ENCODE measurements at places on chromosomes 7 and 10.

- no peak for DNase-seq
Observed at GRCh38 chr7:20958572-20958971, 171.9 kb upstream of the SP8 start.

DNA sequence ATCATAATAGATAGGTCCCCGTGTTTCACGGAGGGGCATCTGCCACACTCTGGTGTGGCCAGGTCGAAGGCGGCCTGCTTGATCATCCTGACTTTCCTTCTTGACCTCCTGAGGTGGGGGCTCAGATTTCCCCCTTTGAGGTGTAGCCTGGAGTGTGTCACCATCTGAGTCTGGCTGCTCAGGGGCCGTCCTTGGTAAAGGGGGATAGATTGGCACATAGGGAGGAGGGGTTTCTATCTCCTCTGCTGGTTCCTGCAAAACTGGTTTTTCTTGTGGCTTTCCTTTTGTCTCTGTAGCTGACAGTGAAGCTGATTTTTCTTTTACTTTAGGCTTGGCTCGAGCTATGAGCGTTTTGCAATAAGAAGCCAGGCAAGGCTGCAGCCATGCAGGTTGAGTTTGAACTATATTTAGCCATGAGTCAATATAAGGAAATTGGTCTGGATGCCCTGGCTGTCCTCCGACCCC is 7.1 kb upstream of the ZNF117 start:
- DNase-seq: no peak

DNA sequence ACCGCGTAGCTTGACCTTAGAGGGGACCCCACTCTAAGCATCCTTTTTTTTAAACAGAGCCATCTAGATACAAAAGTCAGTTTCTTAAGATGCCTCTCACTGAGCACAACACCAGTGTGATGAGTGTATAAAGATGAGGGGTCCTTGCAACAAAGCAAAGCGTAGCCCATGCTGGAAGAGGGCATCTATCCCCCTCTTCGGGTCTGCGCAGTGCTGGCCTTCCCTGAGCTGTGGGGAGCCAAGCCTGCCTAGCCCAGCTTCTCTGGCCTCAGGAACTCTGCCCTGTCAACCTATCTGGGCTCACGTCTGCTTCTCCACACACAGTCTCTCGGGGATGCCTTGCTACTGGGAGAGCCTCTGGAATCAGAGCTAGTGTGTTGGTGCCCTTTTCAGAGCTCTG is 114.0 kb downstream of the NT5C2 start:
- DNase-seq: no peak

- peak; percentile 23 for DNase-seq
Observed at GRCh38 chr10:24209432-24209771, 464 bp downstream of the KIAA1217 start.

DNA sequence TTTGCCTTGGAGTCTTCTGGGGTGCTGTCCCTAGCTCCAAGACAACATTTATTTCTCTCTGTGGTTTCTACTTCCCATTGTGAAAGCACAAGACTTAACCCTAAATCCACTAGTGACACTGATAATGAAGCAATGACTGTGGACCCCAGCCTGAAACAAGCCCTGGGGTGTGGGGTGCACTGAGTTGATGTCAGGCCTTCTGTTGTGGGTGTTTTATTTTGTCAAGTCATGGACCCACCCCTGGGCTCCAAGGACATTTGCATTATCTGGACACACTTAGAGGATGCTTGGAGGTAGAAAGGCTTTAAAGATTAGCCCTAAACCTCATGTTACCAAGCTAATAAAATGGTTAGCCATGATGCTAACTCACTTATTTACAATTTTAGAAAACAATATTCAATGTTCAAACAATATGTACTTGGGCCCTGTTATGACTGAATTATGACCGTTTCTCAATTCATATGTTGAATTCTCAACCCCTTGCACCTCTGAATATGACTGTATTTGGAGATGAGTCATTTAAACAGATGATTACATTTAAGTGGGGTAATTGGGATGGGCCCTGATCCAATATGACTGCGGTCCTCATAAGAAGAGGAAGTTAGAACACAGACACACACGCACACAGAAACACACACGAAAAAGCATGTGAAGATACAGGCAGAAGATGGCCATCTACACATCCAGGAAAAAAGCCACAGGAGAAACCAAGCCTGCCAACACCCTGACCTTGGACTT is 137.2 kb upstream of the IGFBP3 start:
- no peak for DNase-seq

GRCh38 chr10:11715815-11716494 is 26.2 kb upstream of the ECHDC3 start:
- DNase-seq: no peak

- DNase-seq: no peak
Observed at GRCh38 chr7:96418581-96418980, 96.7 kb upstream of the SLC25A13 start.

DNA sequence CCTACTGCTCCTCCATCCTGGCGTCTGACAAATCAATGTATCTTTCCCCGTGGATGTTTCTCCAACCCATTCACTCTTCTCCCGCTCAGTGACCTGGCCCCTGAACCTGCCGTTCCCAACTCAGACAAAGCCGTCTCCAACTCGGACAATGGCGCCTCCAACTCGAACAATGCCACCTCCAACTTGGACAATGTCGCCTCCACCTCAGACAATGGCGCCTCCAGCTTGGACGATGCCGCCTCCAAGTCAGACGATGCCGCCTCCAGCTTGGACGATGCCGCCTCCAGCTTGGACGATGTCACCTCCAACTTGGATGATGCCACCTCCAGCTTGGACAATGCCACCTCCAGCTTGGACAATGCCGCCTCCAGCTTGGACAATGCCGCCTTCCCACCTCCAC is 608.6 kb downstream of the DNAJB6 start:
- no peak for DNase-seq

GRCh38 chr7:92295391-92295790 is 49.6 kb downstream of the ANKIB1 start:
- DNase-seq: no peak

DNA sequence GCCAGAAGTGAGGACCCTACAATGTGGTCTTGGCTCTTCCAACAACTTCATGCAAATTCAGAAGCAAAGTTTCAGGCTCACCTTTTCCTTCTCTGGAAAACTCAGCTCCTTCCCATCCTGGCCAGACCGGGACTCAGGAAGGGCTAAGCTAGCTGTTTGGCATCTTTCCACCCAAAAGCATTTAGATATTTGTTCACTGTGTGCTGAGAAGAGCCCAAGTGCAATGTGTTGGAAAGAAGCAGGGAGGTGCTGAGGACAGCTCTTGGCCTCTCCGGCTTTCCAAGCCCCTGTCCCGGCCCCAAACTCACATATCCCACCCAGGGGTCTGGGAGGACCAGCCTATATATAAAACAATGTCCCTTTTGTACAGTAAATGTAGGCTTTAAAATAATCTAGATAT is 44.5 kb downstream of the MKI67 start:
- no peak for DNase-seq

DNA sequence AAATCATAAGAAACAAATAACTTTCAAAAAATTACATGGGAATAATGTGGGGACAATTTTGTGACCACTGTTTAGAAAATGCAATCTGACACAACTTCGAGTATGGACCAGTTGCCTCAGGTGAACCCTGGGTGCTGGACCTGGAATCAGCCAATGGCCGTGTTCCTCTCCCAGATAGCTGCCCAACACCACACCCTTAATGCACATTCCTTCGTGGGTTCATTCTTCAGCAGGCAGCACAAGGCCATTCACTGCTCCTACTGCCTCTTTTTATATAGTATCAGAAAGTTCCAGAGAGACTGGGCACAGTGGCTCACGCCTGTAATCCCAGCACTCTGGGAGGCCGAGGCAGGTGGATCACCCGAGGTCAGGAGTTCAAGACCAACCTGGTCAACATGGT is 89.1 kb upstream of the PARD3 start:
- DNase-seq: no peak

DNA sequence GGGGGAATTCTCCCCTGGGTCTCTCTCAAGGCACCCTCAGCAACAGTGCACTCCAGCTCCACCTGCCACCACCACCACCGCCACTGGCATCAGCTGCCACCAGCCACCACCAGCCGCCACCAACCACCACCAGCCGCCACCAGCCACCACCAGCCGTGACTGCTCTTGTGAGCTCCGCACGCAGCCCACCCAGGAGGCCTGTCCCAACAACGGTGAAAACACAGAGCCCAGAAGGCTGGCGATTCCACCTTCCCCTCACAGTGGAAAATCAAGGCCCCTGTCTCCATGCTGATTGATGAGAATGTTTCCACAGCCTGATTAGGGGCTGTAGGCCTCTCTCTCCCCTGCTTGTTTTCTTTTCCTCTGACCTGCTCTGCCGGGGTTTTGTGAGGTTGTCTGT is 41.1 kb downstream of the COBL start:
- no peak for DNase-seq

DNA sequence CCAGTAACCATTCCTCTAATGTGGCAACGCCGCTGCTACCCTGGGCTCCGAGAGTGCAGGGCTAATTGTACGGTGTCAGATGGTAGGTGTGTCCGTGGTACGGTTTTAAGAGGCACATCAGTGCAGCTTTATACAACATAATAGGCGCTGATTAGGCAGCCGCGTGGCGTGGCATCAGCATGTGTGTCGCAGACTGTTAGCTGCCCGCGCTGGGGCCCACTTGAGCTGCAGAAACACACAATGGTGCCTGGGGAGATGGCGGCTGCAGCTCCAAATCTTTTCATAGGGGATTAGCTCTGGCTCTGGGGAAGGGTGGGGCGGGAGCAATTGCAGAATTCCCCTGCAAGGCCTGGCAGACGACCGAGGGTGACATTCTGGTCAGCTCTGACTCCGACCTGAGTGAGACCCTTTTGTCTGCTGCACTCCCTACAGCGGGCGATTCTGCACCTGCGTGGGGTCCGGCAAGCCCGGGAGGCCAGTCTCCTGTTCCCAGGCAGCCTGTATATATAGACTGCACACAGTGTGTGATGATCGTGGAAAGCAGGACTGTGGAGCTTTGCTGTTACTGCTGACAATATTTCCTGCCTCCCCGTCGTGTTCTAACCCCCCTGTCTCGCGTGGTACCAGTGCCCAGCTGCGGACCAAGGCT is 722.7 kb upstream of the CELF2 start:
- DNase-seq: no peak

DNA sequence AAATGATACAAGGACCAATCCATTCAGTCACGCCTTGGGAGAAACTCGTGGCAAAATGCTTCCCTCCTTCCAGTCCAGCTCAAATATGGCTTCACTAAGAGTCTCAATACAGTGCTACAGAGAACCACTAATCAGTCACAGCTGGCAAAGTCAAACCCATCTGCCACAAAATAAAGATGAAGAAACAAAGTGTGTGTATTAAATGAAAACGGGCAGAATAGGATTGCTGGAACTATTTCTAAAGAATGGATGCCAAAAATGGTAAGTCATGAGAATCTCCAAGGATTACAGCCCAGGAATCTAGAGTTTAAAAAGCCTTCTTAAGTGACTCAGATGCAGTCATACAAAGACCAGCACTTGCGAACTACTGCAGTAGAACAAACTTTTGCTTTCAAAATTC is 61.9 kb downstream of the CACUL1 start:
- no peak for DNase-seq

- DNase-seq: no peak
Observed at GRCh38 chr10:86300931-86301830, 65.4 kb downstream of the GRID1 start.

DNA sequence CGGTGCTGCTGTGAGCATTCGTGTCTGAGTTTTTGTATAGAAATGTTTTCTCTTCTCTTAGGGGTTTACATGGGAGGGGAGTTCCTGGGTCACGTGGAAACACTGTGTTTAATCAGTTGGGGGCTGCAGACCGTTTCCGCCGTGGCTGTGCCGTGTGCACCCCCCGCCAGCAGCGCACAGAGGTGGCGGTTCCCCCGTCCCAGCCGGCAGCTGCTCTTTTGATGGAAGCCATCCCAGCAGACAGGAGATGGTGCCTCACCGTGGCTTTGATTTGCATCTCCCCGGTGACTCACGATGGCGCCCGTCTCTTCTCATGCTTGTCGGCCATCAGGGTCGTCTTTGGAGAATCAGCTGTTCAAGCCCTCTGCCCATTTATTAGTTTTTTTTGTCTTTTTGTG is 34.9 kb upstream of the FOXL3 start:
- no peak for DNase-seq

DNA sequence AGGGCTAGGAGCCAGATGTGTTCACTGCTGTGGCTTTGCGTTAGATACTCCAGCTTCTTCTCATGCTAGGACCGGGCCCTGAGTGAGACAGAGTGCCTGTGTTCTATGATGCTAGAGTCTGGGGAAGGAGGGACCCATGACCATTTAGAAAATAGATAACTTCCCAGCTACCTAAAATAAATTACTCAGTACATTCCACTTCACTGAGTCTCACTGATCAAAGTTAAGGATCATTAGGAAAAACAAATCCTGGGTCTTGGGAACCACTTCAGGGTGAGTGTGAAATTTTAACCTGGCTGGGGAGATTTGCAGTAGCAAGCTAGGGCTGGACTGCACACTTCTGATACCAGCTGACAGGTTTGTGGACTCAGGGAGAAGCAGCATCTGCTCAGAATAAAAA is 138.1 kb downstream of the EMX2 start:
- DNase-seq: no peak

DNA sequence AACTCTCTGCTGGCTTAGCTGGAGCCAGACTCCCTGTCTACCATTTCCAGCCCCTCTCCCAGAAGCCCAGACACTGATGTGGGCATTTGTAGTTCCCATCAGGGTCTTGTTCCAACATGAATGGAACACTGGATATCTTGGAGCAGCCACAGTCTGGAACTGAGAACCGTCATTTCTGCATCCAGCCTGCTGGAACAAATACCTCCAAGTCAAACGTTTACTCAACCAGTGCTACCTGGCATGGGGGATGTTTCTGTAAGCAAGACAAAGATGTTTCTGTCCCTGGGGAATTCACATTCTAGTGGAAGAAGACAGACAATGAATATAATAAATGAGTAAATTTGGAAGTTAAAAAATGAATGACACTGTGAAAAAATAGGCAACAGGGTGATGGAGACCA is 70.8 kb upstream of the ZNF438 start:
- DNase-seq: no peak

DNA sequence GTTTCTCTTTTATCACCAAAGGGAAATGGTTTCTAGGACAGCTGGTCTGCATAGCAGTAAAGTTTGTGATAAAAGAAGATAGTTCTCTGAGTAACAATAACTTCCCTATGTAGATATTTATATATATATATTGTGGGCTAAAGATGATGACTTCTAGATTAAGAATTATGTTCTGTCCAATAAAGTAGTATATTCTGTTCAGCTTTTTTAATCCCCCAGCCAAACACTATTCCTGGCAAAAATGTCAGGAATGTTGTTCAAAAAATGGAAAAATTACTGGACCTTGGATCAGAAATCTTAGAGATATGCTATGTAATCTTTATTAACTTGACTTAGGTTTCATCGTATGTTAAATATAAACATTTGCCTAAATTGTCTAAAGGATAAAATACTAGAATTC is 136.3 kb upstream of the GNAI1 start:
- no peak for DNase-seq

DNA sequence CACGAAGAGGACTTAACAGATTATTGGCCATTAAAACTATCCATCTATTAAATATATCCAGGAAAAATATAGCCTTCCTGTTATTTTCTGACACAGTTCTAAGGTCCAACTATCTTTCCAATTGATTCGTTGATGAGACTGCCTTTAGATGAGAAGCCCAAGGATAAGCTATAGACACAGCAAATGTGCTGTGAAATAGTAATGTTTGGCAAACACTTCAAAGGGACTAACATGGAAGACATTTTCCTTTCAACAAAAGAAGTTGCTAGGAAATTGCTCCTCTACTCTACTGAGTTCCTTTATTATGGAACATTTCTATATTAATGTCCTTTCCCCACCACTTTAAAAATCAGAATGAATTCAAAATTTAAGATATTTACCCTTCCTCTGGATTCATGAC is 38.5 kb downstream of the CCDC186 start:
- DNase-seq: no peak

Data from suppressor macrophage treated with lipopolysaccharide for 4 hours (primary cell).